Pons (tissue), 1 donor: ENCODE measurements at places on chromosomes 5 and 9.

DNA sequence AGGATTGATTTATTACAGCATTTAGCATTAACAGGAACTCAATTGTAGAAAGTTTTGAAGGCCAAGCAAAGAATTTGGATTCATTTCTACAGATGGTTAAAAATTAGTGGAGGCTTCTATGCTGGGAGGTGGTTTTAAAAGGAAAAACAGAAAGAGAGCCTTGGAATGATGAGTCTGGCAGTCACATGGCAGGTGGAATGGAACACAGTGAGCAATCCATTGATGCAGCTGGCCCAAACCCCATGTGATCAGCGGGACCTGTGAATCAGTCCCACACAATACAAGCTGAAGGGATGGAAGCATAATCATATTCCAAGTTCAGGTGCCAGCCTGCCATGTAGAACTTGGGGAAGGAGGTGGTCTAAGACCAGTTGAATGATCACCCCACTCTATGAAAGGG, 147.9 kb downstream of the PIP5K1B start:
- no peak for DNase-seq

GRCh38 chr5:95843733-95844223, 21.3 kb upstream of the GLRX start:
- no peak for DNase-seq

- DNase-seq = no peak
Measured at GRCh38 chr5:56011835-56012234, 17.1 kb upstream of the IL6ST start.

- peak; percentile 23 for DNase-seq
Measured at GRCh38 chr5:97501286-97501964, 318.4 kb upstream of the RIOK2 start.

DNA sequence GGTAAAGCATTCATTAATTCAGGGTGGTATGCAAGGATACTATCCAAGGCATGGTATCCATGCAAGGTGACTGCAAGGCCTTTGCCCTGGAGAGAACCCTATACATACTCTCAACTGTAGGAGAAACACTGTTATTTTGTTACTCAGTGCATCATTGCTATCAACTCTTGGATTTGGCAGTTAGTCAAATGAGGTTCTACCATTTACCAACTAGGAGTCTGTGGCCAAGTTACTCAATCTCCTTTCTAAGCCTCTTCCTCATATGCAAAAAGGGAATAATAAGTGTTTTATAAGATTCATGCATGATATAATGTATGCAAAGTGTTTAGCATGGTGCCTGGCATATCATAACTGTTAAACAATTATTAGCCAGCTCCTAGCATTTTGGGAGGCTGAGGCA, 4.0 kb downstream of the PCDHGC3 start:
- no peak for DNase-seq

GRCh38 chr5:146860213-146860893, 18.2 kb downstream of the PPP2R2B start:
- no peak for DNase-seq

GRCh38 chr9:99385215-99385614, 163.1 kb downstream of the SEC61B start:
- DNase-seq = no peak

- DNase-seq = no peak
Measured at GRCh38 chr5:2005101-2006041, 122.6 kb upstream of the IRX4 start.

GRCh38 chr5:170223906-170224305, 8.9 kb upstream of the C5orf58 start:
- no peak for DNase-seq

DNA sequence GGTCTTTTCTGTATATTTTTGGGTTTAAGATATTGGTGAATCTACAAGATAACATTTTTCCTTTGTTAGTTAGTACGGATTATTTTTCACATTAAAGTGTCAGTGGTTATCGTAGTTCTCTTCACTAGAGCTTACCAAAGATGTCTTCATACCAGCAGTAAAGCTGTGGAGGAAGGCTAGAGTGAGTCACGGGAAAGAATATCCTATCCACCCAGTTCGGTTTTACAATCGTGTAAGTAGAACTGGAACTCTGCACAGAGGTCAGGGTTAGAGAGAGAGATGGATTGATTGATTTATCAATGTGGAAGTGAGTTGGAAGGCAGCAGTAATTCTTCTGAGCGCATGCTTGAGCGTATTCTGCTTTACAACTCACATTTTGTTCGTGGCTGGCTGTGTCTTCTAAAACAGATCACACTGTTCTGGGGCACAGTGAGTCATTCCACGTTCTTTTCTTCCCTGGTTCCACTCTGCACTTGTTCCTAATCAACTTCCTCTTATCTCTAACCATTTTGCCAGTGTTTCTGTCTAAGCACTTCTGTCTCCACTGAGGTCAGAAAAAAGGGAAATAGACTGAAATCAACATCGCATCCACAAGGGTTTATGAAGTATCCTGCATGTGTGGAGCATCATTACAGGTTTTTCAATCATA, 86.5 kb upstream of the ARRDC3 start:
- peak; percentile 66 for DNase-seq

DNA sequence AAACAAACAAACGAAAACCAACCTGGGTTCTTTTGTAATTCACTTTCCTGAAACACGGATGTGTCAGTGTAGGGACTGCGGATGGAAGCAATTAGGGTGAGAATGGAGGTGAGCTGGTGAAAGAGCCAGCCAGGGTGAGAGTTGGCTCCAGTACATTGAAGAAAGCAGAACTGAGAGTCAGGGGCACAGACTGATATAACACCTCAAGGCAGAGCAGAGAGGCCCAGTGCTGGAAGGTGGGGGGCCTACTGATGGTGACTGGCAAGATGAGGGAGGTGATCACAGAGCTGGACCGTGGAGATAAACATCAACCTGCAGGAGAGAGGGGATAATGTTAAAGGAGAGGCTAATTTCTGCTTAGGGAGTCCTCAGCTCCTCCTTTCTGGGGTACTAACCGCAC, 221.1 kb downstream of the MAN2A1 start:
- no peak for DNase-seq
